Subcutaneous preadipocyte (primary cell): ENCODE measurements at places on chromosomes 6 and 20. TPM values are rescaled to one million over a fixed set of nuclear protein-coding genes. Genes with fewer than 3 reads are reported as not detected.

HLA-F gene
- 4.8 and 8.4 TPM in 2 replicates for total RNA-seq

UBD gene
- total RNA-seq: not detected in 2 replicates

EGFL8 gene
- 0.73 and 1.4 TPM in 2 replicates for total RNA-seq

UBR2 gene
- total RNA-seq: 24.6 and 29.5 TPM in 2 replicates

NMBR gene
- total RNA-seq: 0.37 TPM in 1 of 2 replicates, not detected in the other

RING1 gene
- 21.7 and 24.2 TPM in 2 replicates for total RNA-seq

LRRC73 gene
- 0.37 and 1.4 TPM in 2 replicates for total RNA-seq
